ENCODE measurements at places on chromosomes 4 and X.

DNA sequence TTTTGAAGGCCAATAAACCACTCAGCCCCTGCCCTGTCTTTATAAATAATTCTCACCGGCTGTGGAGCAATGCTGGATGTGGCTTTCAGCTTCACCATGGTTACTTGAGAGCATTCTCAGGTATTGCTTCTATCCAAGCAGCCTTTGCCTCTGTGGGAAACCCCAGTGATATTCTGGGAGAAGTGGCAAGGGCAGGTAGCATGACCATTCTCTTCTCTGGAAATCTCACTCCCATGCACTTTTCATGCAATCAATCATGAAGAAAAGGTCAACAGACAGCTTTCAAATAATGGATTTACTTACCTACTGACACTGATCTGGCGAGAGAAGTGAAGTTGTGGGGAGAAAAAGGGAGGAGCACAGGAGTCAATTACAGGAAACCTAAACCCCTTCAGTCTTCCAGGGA is 49.5 kb downstream of the UNC5C start:
- no peak for DNase-seq

DNA sequence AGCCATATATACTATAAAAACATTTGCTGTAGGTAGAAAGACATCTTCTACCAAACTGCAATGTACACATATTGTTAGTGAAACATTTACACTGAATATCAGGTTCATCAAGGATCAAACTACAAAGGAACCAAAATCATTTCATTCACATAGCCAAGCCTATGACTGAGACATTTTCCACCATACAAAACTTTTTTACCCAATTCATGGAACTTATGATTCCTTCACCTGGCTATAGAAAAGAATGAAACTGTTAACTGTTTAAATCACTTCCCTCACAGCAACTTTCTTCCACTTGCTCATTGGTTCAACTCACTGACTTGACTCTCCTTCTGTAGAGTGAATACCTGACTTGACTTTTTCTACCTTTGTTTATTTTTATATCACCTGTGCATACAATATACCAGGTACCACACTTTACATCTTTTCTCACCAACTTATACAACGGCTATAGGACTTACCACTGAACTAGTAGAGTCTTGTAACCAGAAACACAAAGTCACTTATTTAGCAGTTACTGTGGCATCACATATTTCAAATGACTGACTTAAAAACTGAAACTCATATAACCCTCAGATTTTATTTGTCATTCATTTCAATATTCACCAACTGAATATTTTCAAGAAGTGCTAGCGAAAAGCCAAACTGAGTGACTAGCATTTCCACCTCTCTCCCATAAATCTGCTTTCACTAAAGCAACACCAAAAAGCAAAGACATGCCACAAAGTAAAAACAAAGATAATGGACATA is 30.9 kb downstream of the CAMK2D start:
- no peak for DNase-seq

GRCh38 chrX:22389556-22390179 is 117.0 kb downstream of the CBLL2 start:
- no peak for DNase-seq

- DNase-seq, result no peak
Observed at GRCh38 chrX:45540181-45540580, 339.5 kb upstream of the DIPK2B start.

GRCh38 chr4:148425327-148426110 is 16.7 kb downstream of the NR3C2 start:
- no peak for DNase-seq

GRCh38 chrX:43589735-43590134 is 66.4 kb upstream of the MAOA start:
- DNase-seq, result no peak

GRCh38 chr4:6071191-6071958 is 53.1 kb upstream of the C4orf50 start:
- no peak for DNase-seq

DNA sequence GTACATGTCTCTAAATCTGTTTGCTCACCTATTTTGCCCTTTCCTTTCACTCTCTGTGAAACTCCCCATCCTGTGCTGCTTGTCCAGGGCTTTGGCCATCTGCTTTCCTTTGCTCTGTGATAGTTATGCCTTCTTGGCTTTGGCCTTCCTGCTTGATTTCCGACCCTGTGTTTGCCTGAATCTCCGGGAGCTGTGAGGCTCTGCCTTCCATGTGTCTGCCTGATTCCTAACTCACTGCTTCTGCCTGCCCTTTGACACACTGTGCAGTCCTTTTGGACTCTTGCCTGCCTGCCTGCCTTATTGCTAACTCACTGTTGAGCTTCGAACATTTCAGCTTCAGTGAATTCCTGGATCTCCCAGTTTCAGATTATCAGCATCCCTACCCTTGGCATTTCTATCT is 143.1 kb downstream of the C4orf33 start:
- DNase-seq, result no peak

Data from GM12865 (cell line).